Stimulated activated CD4-positive, alpha-beta T cell treated with anti-CD3 and anti-CD28 coated beads, Interleukin-15, amount 100 ng/mL, for 48 hours (primary cell): ENCODE measurements at places on chromosomes 2 and 18.
A peak's percentile ranks its signal among the peaks of the same experiment; 100 is the strongest.

DNA sequence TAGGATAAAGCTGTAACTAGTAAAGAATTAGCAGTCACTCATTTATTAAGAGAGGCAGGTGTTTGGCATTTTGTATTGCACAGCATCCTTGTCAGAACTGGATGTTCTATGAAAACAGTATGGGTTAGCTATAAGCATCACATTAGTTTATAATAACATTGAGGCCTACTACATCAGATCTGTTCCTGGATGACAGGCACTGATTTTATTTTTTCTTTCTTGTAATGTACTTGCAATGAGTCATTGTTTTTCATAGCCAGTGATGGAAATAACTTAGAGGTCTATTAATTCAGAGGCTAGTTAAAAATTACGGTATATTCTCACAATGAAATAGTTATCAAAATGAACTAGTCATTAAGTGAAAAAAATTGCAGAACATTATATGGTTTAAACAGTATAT lies 13.0 kb upstream of the RMDN2 start:
- DNase-seq = no peak

- DNase-seq = no peak
These were observed 359.6 kb downstream of the MEIS1 start for GRCh38 chr2:66794551-66794950.

DNA sequence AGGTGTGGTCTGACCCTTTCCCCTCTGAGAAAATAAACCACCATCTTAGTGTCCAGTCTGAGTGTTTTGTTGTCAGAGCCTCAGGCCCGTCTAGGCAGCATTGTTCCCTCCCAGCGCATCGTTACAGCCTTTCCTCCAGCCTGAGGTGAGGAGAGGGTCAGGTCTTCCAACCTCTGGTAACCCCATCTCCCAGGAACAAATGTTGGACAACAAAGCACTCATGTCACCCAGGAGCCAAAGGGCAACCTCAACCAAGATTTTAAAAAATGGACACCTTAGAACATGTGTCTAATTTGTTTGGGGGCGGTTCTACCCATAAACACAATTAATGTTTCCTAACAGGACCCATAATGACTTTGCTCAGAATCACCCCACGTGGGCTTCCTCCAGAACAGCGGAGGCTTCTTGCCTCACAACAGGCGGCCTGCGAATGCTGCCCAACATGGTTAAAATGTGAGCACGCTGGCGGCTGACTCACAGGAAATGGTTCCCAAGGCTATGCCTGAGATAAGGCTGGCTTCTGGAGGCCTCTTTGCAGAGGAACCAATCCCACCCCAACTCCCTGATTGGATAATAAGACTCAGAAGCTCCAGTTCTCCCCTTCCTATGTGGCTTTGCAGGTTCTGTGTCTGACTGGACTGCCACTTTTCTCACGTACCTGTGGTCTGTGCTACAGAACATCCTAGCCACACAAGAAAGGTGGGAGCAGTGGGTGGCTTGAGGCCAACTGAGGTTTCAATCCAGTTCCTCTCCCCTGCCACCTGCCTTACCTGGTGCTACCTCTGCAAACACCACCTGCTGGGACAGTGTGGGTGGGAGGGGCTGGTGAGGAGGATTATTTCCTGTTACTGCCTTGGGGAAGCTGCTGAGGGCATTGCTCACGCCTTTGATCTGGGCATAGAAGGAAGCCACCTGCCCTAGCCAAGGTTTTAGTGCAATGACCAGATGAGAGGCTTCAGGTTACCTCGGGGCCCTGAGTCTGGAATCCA lies 108.8 kb downstream of the B3GNT2 start:
- peak; percentile 39 for DNase-seq

GRCh38 chr2:185066128-185066527 lies 467.8 kb downstream of the ZNF804A start:
- DNase-seq = no peak

DNA sequence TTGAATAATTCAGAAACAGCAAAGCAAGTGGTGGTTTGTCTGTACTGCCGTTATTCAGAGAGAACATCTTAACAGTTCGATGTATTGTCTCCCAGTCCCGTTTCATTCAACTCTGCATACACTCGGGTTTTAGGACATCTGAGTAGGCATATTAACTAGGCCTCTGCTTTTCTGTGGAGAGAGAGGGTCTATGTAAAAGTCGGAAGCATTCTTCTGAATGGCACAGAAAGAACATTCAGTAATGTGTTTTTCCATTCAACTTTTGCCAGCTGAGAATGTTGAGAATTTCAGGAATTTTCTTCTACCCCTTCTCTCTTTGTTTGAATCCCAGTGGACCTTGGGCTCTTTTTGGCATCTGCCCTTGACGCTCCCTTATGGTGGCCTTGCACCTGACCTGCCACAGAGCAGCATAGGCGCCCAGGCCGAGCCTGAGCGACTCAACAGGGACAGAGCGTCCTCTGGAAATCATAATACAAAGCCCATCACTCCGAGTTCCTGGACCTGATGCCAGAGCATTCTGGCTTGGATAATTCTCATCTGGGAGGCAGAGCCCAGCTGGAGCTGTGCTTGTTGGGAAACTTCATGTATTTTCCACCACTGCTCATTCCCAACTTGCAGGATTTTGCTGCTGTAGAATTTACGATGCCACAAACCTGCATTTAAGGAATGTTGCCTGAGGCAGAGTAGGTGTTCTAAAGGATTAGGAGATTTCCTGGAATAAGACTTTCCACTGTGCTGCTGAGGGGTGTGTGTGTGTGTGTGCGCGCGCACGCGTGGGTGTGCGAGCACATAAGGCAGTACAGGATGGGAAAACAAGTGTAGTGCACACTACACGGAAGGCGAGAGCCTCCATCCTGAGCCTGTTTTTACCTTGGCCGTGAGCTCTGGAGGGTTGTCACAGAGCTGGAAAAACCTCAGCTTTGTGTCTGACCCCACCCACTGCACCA lies 77.2 kb upstream of the TXNDC2 start:
- DNase-seq = no peak

DNA sequence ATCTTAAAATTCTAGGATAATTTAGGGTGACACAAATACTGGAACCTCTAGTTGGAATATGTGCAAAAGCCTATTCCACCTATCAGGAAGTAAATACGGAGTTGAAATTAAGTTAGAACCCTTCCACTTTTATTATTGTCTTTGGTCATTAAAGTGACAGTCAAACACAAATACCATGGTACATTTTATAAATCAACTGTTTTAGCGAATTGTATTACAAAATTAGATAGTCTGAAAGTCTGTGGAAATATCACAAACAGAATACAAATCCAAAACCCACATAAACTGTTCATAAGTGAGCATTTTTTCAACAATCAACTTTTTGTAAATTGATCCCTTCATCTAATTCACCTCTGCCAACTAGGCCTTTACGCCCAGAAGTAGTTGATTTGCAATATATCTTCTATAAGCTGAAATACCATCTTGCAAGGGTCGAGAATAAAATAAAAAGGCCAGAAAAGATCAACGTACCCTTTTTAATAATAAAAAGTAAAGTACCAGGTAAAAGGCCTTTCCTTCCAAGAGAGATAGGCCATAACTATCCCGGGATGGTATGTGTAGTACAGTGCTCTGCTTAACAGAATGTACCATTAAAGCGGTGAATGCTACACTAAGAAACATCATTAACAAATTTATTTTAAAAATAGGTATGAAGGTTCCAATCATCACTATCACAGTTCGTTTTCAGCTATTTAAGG lies 1.3 kb downstream of the USP34 start:
- no peak for DNase-seq

DNA sequence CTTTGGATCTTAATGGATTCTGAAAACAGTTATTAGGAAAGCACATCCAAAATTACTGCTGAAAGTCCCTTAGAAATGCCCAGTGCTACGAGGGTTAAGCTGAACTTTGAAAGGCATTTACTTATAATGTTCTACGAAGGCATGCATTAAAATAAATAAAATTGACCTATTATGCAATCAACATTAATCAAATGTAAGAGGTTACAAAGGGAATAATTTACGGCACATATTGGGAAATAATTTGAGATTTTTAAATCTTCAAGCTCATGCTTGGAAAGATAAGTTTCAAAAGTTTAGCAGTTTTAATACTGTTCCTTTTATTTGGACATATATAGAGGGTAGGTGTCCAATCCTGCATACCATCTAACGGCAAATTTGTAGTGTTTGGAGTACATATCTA lies 1564.1 kb upstream of the DDX18 start:
- no peak for DNase-seq
